Activated CD8-positive, alpha-beta memory T cell treated with anti-CD3 and anti-CD28 coated beads for 1 hour (primary cell): ENCODE measurements at places on chromosomes 11 and 22.

DNA sequence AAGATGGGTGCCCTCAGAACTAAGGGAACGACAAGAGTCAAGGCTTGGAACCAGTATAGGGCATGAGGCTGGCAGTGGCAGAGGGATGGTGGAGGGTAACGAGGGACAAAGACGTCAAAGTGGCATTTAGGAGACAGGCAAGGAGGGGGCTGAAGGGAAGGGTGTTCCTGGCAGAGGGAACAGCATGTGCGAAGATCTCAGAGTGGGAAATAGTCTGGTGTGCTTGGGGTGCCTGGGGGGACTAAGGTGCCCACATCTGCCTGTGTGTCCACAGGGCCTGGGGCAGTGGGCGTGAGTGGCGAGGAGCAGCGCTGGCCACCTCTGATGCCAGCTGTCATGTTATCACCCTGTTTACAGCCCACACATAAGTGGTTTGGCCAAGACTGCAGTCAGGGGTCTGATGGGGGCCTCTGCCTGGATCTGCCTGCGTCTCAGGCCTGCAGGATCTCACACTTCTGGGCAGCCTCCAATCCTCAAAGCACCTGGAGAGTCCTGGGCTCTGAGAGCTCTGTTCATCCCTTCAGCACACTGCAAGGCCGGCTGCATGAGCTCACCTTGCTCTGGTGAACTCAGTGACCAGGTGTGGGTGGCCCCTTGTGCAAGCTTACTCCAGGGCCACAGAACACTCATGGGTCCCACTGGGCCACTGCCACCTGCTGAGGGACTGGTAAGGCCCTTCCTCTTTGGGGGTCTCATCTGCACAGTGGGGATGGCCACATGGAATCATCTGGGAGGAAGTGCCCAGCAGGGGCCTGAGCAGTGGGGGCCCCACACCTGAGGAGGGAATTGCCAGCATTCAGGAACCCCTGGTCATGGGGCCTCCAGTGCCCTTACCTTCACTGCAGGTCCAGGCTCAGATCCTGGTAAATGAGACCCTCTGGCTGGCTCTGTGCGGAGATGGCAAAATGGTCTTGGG lies 89.7 kb upstream of the SHISAL1 start:
- no peak for DNase-seq

DNA sequence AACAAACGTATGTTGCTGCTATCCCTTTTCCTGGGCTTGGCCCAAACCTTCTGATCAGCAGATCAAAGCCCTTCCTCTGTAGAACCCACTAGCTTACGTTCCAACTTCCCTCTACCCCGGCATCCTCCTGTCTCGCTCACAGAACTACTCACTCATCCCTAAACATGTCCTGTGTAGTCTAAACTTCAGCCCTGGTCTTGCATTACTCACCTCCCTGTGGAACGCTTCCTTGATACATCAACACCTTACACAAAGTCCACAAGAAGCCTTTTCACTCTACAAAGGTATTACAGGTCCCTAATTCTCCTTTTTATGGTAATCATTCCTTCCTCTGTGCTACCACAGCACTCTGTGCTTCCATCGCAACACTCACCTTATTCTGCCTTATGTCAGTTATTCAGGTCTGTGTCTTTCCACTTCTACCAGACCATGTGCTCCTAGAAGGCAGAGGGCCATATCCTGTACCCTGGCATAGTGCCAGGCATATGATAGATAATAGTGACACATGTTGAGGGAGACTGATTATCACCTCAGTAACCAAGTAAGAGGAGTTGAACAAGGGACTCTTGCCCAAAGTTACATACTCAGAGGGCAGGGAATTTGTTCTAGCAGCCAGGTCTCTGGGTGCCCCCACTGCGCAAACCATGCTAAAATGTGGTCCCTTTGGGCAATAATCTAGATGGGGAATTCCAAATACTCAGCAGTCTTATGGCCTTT lies 41.6 kb downstream of the USP35 start:
- no peak for DNase-seq

DNA sequence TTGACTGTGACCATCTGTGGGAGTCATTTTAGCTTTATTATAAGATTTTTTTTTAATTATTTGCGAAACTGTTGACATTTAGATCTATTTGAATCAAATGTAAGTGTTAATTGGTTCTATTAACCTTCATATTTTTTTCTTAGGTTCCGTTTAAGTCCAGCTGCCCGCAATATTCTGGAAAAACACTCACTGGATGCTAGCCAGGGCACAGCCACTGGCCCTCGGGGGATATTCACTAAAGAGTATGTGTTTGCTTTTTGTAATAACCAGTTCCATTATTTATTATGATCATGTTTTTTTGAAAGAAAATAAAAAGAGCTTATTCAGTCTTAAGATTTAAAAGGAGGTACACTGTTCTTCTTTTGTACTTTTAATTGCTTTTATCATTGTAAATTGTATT lies 43.9 kb downstream of the PDHX start:
- no peak for DNase-seq

DNA sequence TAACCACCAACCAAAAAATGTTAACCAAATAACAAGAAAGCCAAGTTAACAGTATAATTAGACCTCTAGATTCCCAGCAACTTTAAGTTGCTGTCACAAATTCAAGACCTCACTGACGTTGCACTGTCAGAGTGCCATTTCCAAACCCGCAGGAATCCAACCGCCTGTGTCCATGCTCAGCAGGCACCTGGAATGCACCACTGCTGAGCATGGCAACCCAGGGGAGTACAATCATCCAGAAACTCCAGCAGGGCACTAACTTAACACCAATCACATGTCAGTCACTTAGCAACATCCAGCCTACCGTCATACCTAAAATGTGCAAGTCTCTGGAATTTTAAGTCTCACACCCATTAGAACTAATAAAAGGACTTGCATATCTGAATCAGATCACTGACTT lies 48.8 kb downstream of the SMCO4 start:
- no peak for DNase-seq

DNA sequence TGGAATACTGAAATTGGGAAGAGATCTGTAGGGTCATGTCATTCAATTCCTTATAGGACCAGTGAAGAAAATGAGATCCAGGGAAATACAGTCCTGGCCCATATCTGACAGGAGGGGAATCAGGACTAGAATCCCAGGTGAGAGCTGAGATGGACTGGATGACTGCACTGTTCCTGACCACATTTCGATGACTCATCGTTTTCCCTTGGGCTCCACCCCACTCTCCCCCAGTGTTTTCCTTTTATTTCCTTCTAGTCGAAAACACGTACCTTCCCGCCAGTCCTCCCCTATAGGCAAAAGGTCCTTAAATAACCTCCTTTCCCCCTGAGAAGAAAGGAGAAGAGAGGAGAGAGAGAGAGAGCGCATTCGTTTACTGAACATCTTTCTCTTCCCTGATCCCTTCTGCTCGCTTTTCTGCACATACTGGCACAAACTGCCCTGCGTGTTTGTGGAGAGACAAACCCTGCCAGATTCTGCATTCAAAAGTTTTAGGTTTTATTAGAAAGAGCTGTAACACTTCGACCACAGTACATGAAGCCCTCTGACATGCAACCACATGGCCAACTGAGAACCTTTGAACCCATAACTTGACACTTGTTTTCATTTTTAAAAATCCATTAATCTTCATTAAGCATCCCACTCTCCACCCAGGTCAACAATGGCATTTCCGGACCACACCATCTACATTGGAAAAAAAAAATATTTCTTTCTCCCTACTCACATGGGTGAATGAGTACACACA lies 565.7 kb downstream of the METTL15 start:
- DNase-seq, result no peak

GRCh38 chr11:24145411-24145810 lies 351.4 kb upstream of the LUZP2 start:
- no peak for DNase-seq

GRCh38 chr22:32632512-32633315 lies 158.1 kb downstream of the FBXO7 start:
- no peak for DNase-seq

GRCh38 chr11:69209421-69210309 lies 53.9 kb downstream of the SMIM38 start:
- no peak for DNase-seq

DNA sequence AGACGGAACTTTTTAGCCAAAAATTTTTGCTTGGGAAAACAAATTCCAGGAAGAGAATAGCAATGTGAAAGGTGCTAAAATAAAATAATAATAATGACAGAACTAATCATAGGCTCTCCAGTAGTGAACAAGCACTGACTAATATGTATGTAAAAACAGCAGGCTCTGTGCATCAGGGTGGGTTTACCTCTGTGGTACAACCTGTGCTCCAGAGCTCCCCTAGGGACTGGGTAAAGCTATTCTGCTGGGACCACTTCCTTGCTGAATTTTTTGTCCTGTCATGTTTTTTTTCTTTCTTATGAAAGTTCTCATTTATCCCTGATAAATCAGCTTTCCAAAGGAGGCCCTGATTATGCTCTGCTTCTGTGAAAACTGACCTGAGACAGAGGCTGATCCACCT lies 18.8 kb downstream of the LUZP2 start:
- DNase-seq, result no peak

- no peak for DNase-seq
These were observed 17.2 kb upstream of the CTSD start for GRCh38 chr11:1780700-1781592.

DNA sequence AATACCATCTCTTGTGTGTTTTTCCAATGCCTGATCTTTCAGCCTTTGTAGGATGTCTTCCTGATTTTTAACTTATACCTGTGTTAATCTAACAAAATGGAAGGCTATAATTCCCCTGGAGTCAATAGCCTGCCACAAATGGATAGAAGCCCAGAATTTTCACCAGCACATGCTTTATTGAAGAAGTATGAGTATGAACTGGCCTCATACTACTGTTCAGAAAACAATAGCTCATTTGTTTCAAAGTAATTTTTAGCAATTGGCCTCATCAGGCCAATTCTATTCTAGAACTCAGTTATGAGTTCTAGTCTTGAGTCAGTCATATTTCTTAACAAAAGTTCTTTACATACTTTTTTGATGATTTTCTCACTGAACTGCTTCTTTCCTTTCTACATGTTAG lies 40.6 kb upstream of the SLC37A2 start:
- DNase-seq, result no peak

GRCh38 chr11:69169479-69169878 lies 13.7 kb downstream of the SMIM38 start:
- no peak for DNase-seq

GRCh38 chr11:64428693-64429092 lies 69.7 kb downstream of the RPS6KA4 start:
- DNase-seq, result no peak

- DNase-seq, result no peak
These were observed 4.3 kb downstream of the CBX7 start for GRCh38 chr22:39148026-39148726.

- no peak for DNase-seq
These were observed 31.4 kb upstream of the NUP160 start for GRCh38 chr11:47879259-47880158.

- no peak for DNase-seq
These were observed 303.6 kb downstream of the SBF2 start for GRCh38 chr11:9990221-9990973.

- DNase-seq, result no peak
These were observed 3.7 kb upstream of the PLAAT4 start for GRCh38 chr11:63532799-63533475.

DNA sequence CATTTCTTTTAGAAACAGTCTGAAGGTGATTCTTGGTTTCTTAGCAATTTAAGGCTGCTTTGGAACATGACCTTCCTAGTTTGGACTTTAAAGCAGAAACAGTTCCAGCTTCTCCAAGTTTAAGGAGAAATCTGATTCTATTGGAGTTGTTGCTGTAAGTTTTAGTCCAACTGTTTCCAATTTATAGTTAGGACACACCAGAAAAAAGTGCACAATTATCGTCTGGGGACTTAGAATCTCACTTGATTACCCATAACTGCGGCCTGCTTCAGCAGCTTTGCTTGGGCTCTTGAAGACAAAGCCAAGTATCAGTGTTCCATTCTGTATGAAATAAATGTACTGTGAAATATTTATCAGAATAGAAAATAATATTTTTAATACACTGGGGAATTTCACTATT lies 246.6 kb downstream of the TMEM135 start:
- no peak for DNase-seq

DNA sequence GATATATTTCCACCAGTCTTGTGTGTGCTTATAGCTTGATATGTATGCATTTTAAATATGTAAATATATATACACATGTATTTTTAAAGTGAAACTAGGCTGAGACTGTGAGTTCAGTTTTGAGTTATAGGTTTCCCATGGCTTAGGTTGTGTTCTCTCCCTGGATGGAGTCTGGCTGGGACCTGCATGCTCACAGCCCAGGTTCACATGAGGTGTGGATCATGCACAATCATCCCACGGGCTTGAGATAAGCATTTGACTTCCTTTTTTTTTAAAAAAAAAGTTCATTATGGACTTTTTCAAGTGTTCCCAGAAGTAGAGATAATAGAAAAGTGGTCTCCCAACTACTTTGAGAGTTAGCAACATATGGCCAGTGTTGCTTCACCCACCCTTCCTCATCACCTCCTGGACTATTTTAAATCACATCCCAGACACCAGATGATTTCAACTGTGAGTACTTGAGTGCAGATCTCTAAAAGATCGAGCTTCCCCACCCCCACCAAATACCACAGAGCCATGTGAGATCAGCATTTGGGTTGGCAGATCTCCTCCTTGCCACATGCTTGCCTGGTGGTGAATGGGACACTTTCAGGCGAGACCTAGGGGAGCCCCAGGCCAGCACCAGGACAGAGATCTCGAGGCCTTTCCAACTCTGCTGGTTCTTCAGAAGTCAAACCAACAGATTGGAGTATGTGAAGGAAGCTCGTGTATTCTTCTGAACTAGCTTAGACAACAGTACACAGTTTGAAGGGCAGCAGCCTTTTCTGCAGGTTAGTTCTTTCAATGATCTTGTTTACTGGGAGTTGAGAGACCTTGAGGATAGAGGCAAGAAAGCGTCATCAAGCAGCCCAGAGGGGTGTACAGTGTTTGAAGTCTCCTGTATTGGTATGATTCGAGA lies 15.9 kb downstream of the MED15 start:
- no peak for DNase-seq

GRCh38 chr11:19557720-19558140 lies 154.9 kb upstream of the NAV2 start:
- peak; percentile 15 for DNase-seq
